ENCODE measurements at places on chromosomes 3 and 15.

- no peak for DNase-seq
These were observed 160.1 kb upstream of the IL12A start for GRCh38 chr3:159828542-159828943.

DNA sequence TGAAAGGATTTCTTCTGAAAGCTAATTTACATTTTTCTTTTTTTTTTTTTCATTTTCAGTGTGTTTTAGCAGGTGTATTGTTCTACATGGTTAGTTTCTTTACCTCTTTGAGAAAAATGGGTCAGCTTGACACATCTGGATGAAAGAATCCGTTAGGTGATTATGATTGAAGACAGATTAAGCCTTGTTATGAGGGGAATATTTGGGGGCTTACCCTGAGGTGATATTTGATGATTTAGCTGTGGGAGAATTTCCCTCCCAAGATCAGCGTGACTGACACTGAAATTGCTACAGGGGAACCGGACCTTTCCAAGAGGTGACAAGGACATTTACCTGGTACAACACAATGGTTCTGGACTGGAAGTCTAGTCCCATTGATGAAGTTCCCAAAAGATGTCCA, 147.5 kb downstream of the NFKBIZ start:
- DNase-seq, result no peak

DNA sequence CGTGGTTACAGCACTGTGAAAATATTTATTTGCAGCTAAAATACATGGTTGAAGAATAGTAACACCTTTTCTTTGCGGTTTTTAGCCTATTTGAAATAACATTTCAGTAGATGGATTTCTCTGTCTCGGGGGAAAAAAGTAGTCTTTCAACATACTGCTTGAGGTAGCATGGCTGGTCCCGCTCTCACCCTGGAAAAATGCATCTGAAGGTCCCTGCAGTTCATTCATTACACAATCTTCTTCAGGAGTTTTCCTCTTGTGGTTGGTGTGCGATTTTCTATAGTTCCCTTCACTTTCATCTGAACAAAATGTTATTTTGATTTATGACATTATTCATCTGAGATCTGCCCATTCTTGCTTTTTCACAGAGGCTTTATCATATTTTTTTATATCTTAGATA, 75.9 kb downstream of the STRIT1 start:
- DNase-seq, result no peak

DNA sequence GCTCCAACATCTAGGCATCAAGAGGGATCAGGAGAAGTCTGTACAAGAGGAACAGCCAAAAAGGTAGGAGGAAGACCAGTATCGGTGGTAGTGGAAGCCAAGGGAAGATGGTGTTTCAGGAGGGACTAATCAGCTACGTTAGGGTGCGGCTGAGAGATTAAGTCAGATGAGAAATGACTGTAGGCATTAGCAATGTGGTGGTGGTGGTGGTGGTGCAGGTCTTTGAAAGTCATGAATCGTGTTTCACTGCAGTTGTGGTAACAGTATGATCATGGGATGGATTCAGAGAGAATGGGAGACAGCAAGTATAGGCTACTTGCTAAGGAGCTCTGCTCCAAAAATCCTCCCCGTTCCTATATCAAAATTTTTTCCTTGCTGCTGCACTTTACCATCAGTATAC, 35.5 kb downstream of the ASTE1 start:
- DNase-seq, result no peak

- no peak for DNase-seq
These were observed 49.6 kb downstream of the SMAD3 start for GRCh38 chr15:67114846-67115585.

GRCh38 chr15:82100111-82100929, 54.5 kb upstream of the MEX3B start:
- DNase-seq, result no peak

DNA sequence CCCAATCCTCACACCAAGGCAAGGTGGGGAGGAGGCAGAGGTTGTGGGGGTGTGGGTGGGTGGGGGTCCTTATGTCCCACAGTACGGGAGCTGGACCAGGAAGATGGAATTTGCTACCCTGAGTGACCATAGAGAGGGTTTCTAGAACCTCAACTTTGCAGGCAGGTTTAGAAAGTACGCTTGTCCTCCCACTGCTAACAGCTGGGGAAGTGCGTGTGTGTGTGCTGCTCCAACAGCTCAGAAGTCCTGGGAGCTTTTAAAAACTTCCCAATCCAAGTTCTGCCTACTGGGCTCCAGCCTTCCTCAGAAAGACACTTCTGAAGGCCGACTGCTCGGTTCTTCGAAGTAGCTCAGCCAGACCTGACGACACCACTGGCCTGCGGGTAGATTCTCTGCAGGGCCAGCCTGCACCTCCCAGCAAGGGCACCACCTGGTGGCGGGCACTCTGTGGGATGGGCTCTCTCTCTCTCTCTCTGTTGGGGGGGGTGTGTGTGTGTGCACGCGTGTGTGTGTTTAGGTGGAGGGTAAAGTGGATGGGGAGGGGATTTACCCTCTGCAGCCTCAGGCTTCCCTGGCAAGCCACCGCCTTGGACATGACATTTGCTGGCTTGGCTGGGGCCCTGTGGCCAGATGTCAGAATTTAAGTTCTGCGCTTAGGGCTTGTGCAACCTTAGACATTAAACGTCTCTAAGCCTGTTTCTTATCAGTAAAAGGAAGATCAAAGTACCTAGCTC, 15.6 kb downstream of the TMEM158 start:
- DNase-seq, result peak; percentile 83

DNA sequence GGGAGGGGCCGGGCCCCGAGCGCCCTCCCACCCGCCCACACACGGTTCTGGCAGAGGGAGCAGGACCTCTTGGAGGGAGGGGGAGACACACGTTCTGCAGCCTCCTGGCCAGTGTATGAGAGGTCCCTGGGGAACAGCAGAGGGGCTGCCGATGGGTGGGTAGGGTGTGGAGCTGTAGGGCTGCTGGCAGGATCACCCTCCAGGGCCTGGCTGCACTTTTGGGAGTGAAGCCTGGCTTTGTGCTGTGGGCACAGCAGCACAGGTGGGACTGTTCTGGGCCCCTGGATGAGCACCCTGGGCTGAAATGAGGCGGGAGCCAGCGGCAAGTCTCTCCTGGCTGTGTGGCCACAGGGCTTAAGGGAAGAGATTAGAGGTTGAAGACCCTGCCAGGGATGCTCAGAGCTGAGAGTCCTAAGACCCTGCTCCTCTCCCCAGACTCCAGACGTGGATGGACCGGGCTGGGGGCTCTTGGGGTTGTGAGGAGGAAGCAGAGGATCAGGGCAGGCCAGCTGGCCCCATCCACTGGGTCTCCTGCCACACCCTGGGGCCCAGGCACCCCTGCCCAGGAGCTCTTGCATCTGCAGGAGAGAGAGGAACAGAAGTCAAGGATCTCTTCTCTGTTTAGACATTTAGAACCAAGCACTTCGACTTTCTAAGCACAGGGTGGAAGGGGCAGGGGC, 45.2 kb downstream of the RGMA start:
- no peak for DNase-seq

DNA sequence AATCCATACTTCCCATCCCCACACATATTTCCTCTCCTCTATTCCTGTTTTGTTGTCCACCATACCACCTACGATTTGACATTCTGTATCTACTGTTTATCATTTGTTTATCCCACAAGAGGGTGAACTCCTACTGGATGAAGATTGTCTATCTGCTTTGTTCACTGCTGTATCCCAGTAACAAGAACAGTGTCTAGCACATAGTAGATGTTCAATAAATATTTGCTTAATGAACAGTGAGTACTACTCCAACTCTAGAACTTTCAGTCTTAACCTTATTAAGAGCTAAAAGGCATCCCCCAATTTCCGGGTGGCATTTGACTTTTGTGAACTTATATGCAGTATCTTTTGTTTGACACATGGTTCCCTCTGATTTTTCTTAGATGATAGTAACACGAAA, 1.3 kb downstream of the PYGO1 start:
- DNase-seq, result no peak

GRCh38 chr15:47506329-47507100, 210.8 kb upstream of the SEMA6D start:
- DNase-seq, result no peak

- no peak for DNase-seq
These were observed 144.4 kb upstream of the IGF1R start for GRCh38 chr15:98503970-98504369.

GRCh38 chr15:84832448-84833040, 15.4 kb downstream of the ALPK3 start:
- DNase-seq, result no peak

GRCh38 chr3:178275793-178276192, 260.4 kb upstream of the KCNMB2 start:
- no peak for DNase-seq

DNA sequence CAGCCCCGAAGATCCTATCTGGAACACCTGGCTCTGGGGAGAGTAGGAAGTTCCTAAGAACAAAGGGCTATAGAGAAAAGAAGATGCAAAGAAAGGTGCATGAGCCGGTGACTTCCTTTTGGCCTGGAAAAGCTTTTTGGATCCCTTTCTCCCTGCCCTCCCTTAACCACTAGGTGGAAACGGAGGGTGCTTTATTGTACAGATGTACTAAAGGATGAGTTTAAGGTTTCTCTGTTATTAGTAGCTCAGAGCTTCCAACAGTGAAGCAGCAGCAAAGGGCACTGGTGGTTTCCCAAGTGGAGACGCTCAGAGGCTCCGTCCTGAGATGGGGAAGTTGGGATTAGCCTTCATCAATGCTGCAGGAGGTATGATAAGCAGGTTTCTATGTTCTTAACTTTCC, 5.9 kb upstream of the ADGRG7 start:
- DNase-seq, result no peak

GRCh38 chr3:6039971-6040370, 820.9 kb upstream of the GRM7 start:
- no peak for DNase-seq

- DNase-seq, result no peak
These were observed 45.3 kb downstream of the DNAH1 start for GRCh38 chr3:52361454-52361853.

GRCh38 chr15:64851503-64851840, 9.8 kb downstream of the PLEKHO2 start:
- DNase-seq, result no peak

GRCh38 chr3:37862903-37863815, 1.5 kb downstream of the CTDSPL start:
- no peak for DNase-seq

GRCh38 chr15:92048739-92049138, 195.2 kb downstream of the SLCO3A1 start:
- DNase-seq, result no peak

DNA sequence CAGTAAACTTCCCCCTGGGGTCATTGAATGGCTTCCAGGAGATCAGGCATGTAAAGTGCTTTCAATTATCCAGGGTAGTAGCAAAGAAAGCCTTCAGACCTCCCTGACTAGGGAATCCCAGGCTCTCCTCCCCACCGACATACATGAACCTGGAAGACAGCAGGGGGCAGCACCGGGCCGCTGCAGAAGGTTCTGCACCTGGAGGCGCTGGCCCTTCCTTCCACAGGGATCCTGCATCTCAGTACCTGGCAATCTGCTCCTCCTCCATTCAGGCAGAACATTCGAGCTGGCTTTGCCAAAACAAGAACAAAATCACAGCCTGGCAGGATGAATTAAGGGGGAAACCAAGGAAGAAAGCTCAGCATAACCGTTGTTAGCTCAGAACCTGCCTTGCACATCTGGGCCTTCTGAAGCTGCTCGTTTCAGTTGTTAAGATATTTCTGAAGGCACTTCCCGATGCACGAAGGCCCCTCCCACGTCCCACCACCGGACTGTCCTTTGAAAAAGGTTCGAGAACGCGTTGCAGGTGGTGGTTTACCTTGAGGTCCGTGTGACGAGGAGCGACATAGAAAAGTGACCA, 237.7 kb downstream of the SLCO3A1 start:
- peak; percentile 43 for DNase-seq

DNA sequence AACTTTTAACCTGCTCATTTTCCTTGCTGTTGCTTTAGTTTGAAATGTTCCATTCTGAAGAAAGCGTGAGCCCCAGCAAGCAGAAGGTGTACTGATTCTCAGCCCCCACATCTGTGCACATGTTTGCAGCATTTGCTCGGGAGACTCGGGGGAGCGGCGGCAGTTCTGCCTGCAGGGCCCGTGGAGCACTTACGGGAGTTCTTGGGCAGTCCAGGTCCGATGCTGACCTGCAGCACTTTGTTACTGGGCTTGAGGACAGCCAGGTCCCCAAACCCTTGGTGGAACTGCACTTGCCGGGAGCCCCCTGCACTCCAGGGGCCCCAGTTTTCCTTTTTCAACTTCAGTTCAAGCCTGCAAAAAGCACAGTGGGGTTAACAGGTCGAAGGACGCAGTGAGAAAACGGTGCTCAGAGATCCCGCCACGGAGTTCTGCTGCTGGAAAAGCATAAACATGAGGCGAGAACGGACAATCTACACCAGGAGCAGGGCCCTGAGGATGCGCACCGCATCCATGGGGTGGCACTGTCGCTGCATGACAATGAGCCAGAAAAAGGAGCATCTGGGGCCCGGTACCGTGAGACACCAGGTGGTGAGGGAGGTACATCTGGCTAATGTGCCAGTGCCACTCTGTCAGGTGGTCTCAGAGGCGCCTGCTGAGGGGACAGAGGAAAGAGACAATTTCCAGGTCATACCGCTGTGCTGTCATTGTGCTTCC, 45.6 kb upstream of the LDHAL6B start:
- DNase-seq, result peak; percentile 71

DNA sequence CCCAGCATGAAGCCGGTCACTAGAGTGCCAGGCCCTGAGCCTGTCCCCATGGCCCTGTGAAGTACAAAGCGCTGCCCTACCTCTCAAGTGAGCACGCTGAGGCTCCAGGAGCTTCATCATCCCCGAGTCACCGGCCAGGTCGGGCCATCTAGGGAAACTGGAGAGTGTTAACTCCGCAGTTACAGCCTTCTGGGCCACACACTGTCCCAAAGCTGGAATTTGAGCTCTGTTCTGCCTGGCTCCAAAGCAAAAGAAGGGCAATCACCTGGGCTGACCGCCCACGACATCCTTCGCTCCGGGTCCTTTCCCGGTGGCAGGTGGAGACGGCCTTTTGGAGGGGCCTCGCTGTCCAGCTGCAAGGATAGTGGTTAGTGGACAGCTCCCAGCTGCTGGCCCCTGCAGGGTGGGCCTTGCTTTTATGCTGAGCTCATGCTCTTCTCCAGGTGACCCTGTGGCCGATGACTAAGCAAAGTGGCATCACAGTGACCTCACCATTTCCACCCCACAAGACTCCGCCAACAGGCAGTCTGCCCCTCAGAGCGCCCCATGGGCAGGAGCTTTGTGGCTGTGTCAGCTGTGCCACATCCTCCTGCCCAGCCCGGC, 3.5 kb upstream of the MUC4 start:
- DNase-seq, result no peak

- DNase-seq, result no peak
These were observed 120.1 kb upstream of the UBE2E1 start for GRCh38 chr3:23685541-23686258.

DNA sequence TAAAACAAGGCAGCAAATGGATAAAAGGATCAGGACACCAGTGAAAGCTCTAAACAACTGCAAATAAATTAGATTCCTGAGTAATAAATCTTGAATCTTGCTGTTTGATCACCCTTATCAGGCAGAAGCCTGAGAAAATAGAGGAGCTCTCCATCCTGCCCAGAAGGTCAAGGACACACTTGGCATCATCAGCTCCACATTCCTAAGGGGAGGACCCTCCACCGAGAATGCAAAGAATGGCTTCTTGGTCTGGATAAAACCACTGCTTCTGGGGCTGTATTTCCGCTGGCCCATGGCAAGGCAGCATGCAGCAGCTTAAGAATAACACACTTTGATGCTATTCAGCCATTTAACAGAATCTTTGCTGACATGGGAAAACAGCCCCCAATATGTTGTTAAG, 108.9 kb upstream of the TSC22D2 start:
- DNase-seq, result no peak

- DNase-seq, result no peak
These were observed 21.7 kb downstream of the BNC1 start for GRCh38 chr15:83262594-83263315.

- no peak for DNase-seq
These were observed 364.7 kb downstream of the FHIT start for GRCh38 chr3:60886518-60886917.

- no peak for DNase-seq
These were observed 41.3 kb downstream of the MEIS2 start for GRCh38 chr15:37059086-37059485.

Measured in upper lobe of left lung (tissue), 6 donors.